ENCODE measurements at places on chromosomes 4 and X. TPM values are rescaled to one million over a fixed set of nuclear protein-coding genes. Genes with fewer than 3 reads are reported as not detected.

DNA sequence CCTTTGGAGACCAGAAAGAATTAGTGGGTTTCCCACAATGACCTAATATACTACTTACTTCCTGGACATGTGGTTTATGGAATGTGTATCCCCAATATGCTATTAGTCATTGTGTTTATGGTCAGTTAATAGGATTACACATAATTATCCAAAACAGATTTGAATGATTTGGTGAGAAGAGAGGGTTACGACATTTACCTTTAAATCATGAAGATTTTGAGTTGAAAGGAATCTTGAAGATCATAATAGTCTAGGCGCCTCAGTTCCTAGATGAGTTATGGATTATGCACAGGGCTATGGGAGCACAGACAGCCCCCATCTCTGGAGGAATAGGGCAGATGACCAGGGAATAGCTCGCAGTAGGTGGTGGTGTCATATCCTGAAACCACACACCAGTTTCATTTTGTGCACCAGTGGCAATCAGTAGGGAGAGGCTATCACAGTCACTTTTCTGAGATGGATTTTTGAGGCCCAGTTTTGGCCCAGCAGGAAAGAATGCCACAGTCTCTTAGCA lies 61.3 kb downstream of the SEPTIN11 start:
- H3K36me3 ChIP-seq = peaks cover 2% of the 10 kb centered on the region
- H3K4me3 ChIP-seq = no peak overlapping the region
- no peak for DNase-seq

LDOC1 gene
- 8.3 TPM for total RNA-seq

TMPRSS11B gene
- not detected for total RNA-seq

GRCh38 chr4:5144384-5144783 lies 93.1 kb downstream of the STK32B start:
- no peak overlapping the region for H3K27ac ChIP-seq
- DNase-seq = no peak
- no peak overlapping the region for H3K4me3 ChIP-seq
- H3K4me1 ChIP-seq = no peaks in the 10 kb centered on the region
- H3K27me3 ChIP-seq = no peaks in the 10 kb centered on the region

DNA sequence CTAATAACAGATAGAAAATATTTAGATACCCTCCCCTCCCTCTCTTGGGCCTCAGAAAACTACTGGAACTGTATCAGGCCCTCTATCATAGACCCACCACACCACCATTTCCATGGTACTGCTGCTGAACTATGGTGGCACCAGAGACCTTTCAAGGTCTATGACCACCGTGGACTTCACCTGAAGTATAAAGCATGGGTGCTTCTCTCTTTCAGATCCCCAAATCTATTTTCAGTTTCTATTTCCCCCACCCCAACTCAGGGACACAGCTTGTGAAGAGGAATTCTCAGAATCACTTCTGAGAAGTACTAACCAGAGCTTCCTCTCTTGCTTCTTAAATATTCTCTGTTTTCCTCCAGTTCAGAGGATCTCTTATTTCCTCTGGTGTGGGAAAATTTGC lies 840.8 kb upstream of the HTR2C start:
- no peak for DNase-seq
- no peaks in the 10 kb centered on the region for H3K4me1 ChIP-seq
- H3K27ac ChIP-seq = no peak overlapping the region
- H3K4me3 ChIP-seq = no peak overlapping the region
- H3K36me3 ChIP-seq = no peaks in the 10 kb centered on the region
- no peaks in the 10 kb centered on the region for H3K27me3 ChIP-seq

- H3K4me1 ChIP-seq = no peaks in the 10 kb centered on the region
- peaks cover 3% of the 10 kb centered on the region for H3K27me3 ChIP-seq
Observed at GRCh38 chrX:150730719-150731118, 37.5 kb downstream of the MTMR1 start.

PAGE4 gene
- not detected for total RNA-seq

DNA sequence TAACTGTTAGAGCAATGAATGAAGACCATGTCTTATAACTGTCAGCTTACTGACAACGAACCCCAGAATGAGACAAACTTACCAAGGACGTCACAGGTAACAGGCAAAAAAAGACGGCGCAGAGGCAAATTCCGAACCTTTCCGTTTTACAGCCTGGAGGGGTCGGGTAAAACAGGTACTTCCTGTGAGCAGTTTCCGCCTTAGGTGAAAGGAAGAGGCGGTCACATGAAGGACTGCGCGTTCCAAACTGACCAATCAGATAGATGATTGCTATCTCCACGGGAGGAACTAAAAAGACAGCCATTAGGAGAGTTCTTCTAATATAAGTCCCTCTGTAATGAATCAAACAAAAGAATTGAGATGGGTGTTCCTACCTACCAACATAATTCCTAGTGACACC lies at the start of gene COX7B2:
TSS of gene COX7B2 (minus strand) at position 168 of the 400 bp plus-strand sequence. CDS start 174,053 bp downstream, outside the sequence.
- H3K27ac ChIP-seq = no peak within 1 kb of the TSS
- no peaks in the 10 kb centered on the region for H3K27me3 ChIP-seq
- no peak for DNase-seq
- H3K4me1 ChIP-seq = no peaks in the 10 kb centered on the region
- no peak within 1 kb of the TSS for H3K4me3 ChIP-seq

- H3K27ac ChIP-seq = no peak overlapping the region
- DNase-seq = no peak
- H3K36me3 ChIP-seq = no peaks in the 10 kb centered on the region
- no peak overlapping the region for H3K4me3 ChIP-seq
Observed at GRCh38 chrX:103756736-103757135, 19.9 kb upstream of the PLP1 start.

CXCL8 gene
- 1.6 TPM for total RNA-seq

HNRNPH2 gene
- 106 TPM for total RNA-seq

DNA sequence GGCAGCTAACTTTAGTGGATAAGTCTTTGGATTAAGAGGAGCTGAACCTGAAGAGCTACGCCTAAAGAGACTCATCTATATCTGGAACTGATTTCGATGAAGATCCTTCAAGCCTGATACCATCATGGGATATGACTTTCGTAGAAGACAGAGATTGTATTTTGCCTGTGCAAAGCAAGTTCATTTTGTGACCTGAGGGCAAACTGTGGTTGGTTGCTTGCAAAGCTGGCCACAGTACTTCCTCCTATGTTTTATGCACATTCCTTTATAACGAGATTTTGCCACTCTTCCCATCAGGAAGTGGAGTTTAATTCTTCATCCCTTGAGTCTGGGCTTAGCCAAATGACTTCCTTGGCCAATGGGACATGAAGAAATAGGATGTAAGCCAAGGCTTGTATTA lies 519.3 kb upstream of the NR3C2 start:
- no peaks in the 10 kb centered on the region for H3K27me3 ChIP-seq
- no peak overlapping the region for H3K4me3 ChIP-seq
- H3K27ac ChIP-seq = no peak overlapping the region
- no peak for DNase-seq

EXOC1L gene
- total RNA-seq = not detected

DOK7 gene
- total RNA-seq = 1.1 TPM

DRD5 gene
- not detected for total RNA-seq

ARHGEF38 gene
- not detected for total RNA-seq

GRCh38 chr4:18343581-18343980 lies 322.0 kb upstream of the LCORL start:
- DNase-seq = no peak
- no peak overlapping the region for H3K27ac ChIP-seq
- no peaks in the 10 kb centered on the region for H3K4me1 ChIP-seq

PABPC1L2A gene
- not detected for total RNA-seq

- no peaks in the 10 kb centered on the region for H3K36me3 ChIP-seq
- no peaks in the 10 kb centered on the region for H3K4me1 ChIP-seq
- no peaks in the 10 kb centered on the region for H3K27me3 ChIP-seq
- no peak for DNase-seq
Observed at GRCh38 chr4:94826206-94826605, 68.5 kb downstream of the BMPR1B start.

DNA sequence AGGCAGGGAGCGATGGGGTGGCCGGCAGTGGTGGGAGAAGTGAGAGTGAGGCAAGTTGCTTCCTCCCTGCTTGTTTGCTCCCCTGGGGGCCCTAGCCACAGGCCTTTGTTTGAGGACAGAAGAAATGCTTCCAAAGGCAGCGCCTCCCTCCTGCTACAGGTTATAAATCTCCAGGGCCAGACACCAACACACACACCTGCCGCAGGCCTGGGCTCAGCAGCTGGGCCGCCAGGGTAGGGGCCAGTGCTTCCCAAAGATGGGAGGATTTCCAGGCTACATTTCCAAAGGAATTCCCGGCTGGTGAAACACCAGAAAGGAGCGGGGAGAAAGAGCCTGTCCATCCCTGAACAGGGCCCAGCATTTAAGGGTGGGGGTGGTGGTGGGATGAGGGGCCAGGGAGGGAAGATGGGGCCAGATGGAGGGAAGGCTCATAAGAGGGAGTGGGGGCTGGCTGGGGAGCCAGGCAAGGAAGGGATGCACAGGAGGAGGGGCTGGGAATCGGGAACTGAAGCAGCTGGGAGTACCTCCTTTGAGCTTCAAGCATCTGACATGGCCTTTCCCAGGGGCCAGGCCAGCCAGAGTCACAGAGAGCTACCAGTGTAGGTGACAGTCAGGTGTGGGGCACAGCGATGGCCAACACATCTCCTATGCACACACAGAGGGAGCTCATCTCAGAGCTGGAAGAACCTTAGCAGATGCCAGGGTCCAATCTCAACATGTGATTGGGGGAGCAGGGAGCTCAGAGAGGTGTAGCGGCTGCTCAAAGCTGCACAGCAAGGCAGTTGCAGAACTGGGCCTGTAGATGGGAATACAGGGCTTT lies 143.9 kb downstream of the PJA1 start:
- no peaks in the 10 kb centered on the region for H3K4me1 ChIP-seq
- no peak overlapping the region for H3K27ac ChIP-seq
- H3K27me3 ChIP-seq = peaks cover 10% of the 10 kb centered on the region
- DNase-seq = no peak

GRCh38 chr4:95151255-95151654 lies 393.5 kb downstream of the BMPR1B start:
- no peaks in the 10 kb centered on the region for H3K4me1 ChIP-seq
- H3K4me3 ChIP-seq = no peak overlapping the region
- H3K27ac ChIP-seq = no peak overlapping the region
- H3K36me3 ChIP-seq = no peaks in the 10 kb centered on the region

DNA sequence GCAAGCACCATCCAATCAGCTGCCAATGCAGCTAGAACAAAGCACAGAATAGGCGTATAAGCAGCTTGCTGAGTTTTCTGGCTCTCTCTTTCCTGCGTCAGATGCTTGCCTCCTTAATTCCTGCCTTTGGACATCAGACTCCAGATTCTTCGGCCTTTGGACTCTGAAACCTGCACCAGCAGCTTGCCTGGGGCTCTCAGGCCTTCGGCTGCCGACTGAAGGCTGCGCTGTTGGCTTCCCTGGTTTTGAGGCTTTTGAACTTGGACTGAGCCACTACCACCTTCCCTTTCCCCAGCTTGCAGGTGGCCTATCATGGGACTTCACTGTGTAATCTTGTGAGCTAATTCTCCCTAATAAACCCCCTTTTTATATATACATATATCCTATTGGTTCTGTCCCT lies 6.1 kb downstream of the TMEM192 start:
- H3K27me3 ChIP-seq = no peaks in the 10 kb centered on the region
- H3K4me1 ChIP-seq = peaks cover 5% of the 10 kb centered on the region
- H3K27ac ChIP-seq = no peak overlapping the region
- no peak for DNase-seq

- H3K36me3 ChIP-seq = no peaks in the 10 kb centered on the region
- no peak for DNase-seq
- no peak overlapping the region for H3K4me3 ChIP-seq
- no peak overlapping the region for H3K27ac ChIP-seq
- no peaks in the 10 kb centered on the region for H3K4me1 ChIP-seq
- H3K27me3 ChIP-seq = no peaks in the 10 kb centered on the region
Observed at GRCh38 chrX:136097871-136098805, 49.2 kb upstream of the FHL1 start.

DNA sequence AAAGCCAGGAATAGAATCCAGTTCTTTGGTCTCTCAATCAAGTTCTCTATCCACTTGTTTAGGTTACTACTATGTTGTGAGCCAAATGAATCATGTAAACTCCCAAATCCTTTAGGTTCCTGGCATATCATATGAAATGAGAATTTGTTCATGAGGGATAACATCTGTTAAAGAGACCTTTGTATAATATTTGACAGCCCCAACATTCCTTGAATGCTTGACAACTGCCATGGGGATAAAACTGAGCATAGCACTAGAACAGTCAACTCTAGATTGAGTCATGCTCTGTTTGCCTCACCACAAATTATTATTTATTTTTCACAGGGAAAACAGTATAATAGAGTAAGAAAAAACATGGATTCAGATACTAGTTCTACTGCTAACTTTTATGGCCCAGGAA lies 93.3 kb downstream of the NAA11 start:
- no peaks in the 10 kb centered on the region for H3K36me3 ChIP-seq
- no peak overlapping the region for H3K4me3 ChIP-seq
- H3K27me3 ChIP-seq = no peaks in the 10 kb centered on the region
- DNase-seq = no peak

DNA sequence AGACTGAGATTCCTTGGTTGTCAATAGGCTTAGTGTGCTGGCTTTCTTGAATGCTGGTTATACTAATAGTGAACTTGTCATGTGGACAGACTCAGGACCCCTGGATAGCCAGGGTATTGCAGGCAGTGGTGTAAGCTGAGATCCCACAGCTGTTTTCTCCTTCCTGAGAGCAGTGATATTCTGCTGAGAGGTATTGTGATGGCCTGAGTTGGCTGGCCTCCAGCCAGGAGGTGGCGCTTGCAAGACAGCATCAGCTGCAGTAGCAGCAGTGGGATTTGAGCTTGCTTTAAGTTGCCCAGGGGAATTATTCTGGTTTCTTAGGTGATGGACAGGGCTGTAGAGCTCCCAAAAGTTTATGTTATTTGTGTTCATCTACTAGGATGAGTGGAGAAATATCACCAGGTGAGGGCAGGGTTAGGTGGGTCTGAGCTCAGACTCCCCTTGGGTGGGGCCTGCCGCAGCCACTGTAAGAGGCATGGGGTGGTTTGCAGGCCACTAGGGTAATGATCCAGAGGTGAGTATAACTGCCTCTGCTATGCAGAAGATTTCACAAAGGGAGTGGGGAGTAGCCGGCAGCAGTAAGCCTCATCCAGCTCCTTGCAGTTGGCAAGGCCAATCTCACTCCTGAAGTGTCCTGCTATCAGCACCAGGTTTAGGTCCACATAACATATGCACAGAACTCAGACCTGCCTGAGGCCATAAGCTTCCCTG lies 66.2 kb downstream of the IL15 start:
- no peaks in the 10 kb centered on the region for H3K27me3 ChIP-seq
- H3K27ac ChIP-seq = no peak overlapping the region
- H3K36me3 ChIP-seq = no peaks in the 10 kb centered on the region
- DNase-seq = no peak
- no peaks in the 10 kb centered on the region for H3K4me1 ChIP-seq

DNA sequence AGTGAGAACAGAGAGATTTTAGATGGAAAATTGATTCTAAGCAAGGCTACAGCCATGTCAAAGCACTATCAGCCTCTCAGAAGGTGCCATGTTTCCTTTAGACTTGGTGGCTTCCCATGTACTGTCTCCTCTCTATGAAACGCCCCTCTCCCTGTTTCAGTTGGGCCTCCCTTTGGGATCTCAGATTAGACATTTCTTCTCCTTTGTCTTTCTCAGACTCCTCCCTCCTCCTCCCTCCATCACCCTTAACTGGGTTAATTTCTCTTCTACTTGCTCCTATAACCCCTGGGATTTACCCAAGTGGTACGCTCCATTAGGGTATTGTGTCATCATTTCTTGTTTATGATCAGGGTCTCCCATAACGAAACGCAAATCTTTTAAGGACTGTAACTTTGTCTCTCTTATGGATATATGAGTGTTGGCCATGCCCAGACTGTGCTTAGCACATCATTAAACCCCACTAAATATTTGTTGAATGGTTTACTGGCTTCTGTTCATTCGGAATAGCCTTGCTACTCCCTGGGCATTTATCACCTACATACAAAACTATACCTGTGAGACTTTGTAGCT lies 106.8 kb downstream of the FAM9B start:
- no peak for DNase-seq
- no peak overlapping the region for H3K4me3 ChIP-seq
- H3K4me1 ChIP-seq = no peaks in the 10 kb centered on the region
- no peak overlapping the region for H3K27ac ChIP-seq
- no peaks in the 10 kb centered on the region for H3K36me3 ChIP-seq
- peaks cover 4% of the 10 kb centered on the region for H3K27me3 ChIP-seq

GLRB gene
- 10.5 TPM for total RNA-seq
